Foreskin fibroblast (primary cell): ENCODE measurements at places on chromosomes 2 and 18.

DNA sequence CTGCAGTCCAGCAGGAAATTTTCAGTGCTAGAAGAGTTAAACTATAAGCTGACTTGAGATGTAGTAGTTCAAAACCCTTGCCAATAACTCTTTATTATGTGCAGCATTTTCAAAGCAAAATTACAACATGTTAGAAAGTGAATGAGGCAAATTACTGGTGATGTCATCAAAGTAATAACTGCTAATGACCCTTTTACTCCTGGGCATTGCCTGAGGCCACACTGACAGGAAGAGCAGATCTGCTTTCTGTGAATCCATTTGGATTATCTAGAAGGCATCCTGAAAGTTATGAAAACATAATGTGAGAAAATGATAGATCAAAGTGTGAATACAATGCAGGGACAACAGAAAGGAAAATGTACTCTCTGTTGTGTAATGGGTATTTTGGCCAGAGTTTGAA is 139.6 kb upstream of the TRIB2 start:
- DNase-seq, result no peak

GRCh38 chr2:161982548-161983330 is 91.3 kb downstream of the DPP4 start:
- DNase-seq, result no peak

- no peak for DNase-seq
Observed at GRCh38 chr2:88933091-88933490, 241.6 kb downstream of the RPIA start.

DNA sequence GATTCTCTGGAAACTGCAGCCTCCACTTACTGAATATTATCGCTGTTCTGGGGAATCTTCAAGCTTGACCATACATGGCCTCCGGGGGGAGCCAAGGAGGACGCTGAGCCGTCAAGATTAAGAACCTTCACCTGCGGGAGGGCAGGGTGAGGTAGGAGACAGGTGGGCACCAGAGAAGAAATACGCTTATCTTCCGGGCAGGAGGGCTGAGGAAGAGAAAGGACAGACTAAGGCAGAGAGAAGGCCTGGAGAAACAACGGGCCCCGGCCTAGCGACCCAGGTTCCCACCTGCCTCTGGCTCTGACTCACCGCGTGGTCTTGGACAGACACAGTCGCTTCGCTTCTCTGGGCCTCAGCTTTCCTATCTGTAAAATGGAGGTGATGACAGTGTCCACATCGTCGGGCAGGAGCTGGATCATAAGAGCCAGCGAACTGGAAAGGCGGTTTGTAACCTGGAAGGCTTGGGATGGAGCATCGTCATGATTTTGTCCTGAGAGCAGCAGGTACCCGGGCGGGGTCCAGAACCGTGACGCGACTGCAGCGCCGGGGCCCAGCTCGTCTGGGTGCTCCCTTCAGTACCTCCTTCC is 659 bp downstream of the ZNF142 start:
- DNase-seq, result no peak

- no peak for DNase-seq
Observed at GRCh38 chr2:54594048-54594447, 129.4 kb upstream of the EML6 start.
